Lung microvascular endothelial cell (primary cell): ENCODE measurements at places on chromosomes 16 and 17. TPM values are rescaled to one million over a fixed set of nuclear protein-coding genes. Genes with fewer than 3 reads are reported as not detected.

The ABCC6 gene
- total RNA-seq = under 0.01 and 0.44 TPM in 2 replicates

The SGCA gene
- total RNA-seq = not detected in 2 replicates

The TPSB2 gene
- not detected in 2 replicates for total RNA-seq

The EVPLL gene
- total RNA-seq = not detected in 2 replicates

The ZDHHC1 gene
- 2.6 and 3.5 TPM in 2 replicates for total RNA-seq

The CDRT15 gene
- total RNA-seq = not detected in 2 replicates

The RNF222 gene
- under 0.01 TPM in 1 of 2 replicates, not detected in the other for total RNA-seq

The PTX4 gene
- under 0.01 TPM in 1 of 2 replicates, not detected in the other for total RNA-seq

The CBX2 gene
- total RNA-seq = 4.6 and 5.2 TPM in 2 replicates

The C1QTNF1 gene
- total RNA-seq = 8.1 and 11.9 TPM in 2 replicates

The PRDM7 gene
- total RNA-seq = not detected in 2 replicates

The TCF25 gene
- total RNA-seq = 115 and 136 TPM in 2 replicates

The LLGL2 gene
- total RNA-seq = 8.3 and 14.7 TPM in 2 replicates

The CFAP119 gene
- 0.40 and 0.87 TPM in 2 replicates for total RNA-seq

The C16orf46 gene
- total RNA-seq = under 0.01 and 0.20 TPM in 2 replicates

The TM4SF5 gene
- total RNA-seq = not detected in 2 replicates

The CSH1 gene
- total RNA-seq = not detected in 2 replicates

The RGS11 gene
- total RNA-seq = 0.20 and 0.44 TPM in 2 replicates

The SLC22A31 gene
- total RNA-seq = under 0.01 TPM in 1 of 2 replicates, not detected in the other

The RPRML gene
- not detected in 2 replicates for total RNA-seq

The CD300LF gene
- total RNA-seq = not detected in 2 replicates

The ABCA9 gene
- total RNA-seq = 0.44 and 1.8 TPM in 2 replicates

The HP gene
- total RNA-seq = 0.20 TPM in 1 of 2 replicates, not detected in the other

The PMFBP1 gene
- total RNA-seq = under 0.01 TPM in 2 replicates

The RHOT2 gene
- 20.0 and 25.4 TPM in 2 replicates for total RNA-seq

The MTSS2 gene
- total RNA-seq = 7.8 and 11.1 TPM in 2 replicates

The SHISA6 gene
- total RNA-seq = not detected in 2 replicates

The FBXO31 gene
- total RNA-seq = 14.8 and 18.5 TPM in 2 replicates

The MYH1 gene
- total RNA-seq = not detected in 2 replicates

The SLC16A6 gene
- total RNA-seq = 0.22 and 1.6 TPM in 2 replicates

The DOC2A gene
- under 0.01 and 0.20 TPM in 2 replicates for total RNA-seq

The KRTAP4-9 gene
- not detected in 2 replicates for total RNA-seq

The KRT27 gene
- not detected in 2 replicates for total RNA-seq

The IGSF6 gene
- total RNA-seq = not detected in 2 replicates

The ADAP2 gene
- total RNA-seq = 0.20 and 0.87 TPM in 2 replicates

The EPX gene
- total RNA-seq = not detected in 2 replicates

The NPIPA5 gene
- total RNA-seq = 0.44 and 0.99 TPM in 2 replicates

The TLCD2 gene
- 0.87 and 1.2 TPM in 2 replicates for total RNA-seq

The NPTX1 gene
- under 0.01 TPM in 2 replicates for total RNA-seq

The SULT1A4 gene
- 1.8 and 8.3 TPM in 2 replicates for total RNA-seq

The PRRT2 gene
- total RNA-seq = under 0.01 and 0.22 TPM in 2 replicates

The LRRC75A gene
- total RNA-seq = 0.99 and 1.1 TPM in 2 replicates

The GLP2R gene
- under 0.01 TPM in 1 of 2 replicates, not detected in the other for total RNA-seq

The TNP2 gene
- total RNA-seq = not detected in 2 replicates

The BCL6B gene
- 54.5 and 59.9 TPM in 2 replicates for total RNA-seq

The DCTN5 gene
- 47.8 and 48.6 TPM in 2 replicates for total RNA-seq

The TEKT3 gene
- total RNA-seq = not detected in 2 replicates

The COG1 gene
- 9.2 and 16.1 TPM in 2 replicates for total RNA-seq

The SLFN12L gene
- 0.20 TPM in 1 of 2 replicates, not detected in the other for total RNA-seq

The GNGT2 gene
- total RNA-seq = 0.40 and 1.5 TPM in 2 replicates

The TBC1D3K gene
- total RNA-seq = not detected in 2 replicates
